CD4-positive, alpha-beta T cell treated with Interleukin-4 for 4 hours (primary cell): ENCODE measurements at places on chromosomes 3 and 15.

DNA sequence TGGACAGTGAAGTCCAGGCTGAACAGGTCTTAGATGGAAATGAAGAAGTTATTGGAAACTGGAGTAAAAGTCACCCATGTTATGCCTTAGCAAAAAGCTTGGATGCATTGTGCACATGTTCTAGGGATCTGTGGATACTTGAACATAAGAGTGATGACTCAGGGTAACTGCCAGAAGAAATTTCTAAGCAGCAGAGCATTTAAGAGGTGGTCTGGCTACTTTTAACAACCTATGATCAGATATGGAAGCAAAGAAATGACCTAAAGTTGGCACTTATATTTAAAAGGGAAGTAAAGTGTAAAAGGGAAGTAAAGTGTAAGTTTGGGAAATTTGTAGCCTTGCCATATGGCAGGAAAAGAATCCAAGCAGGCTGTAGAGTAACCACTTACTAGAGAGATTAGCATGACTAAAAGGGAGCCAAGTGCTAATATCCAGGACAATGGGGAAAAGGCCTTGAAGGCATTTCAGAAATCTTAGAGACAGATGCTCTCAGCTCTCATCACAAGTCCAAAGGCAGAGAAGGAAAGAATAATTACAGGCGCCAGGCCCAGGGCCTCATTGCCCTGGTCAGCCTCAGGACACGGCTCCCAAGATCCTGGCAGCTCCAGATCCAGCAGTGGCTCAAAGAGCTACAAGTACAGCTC is 73.9 kb upstream of the KCNH8 start:
- no peak for DNase-seq

GRCh38 chr3:195763076-195763830 is 42.5 kb downstream of the MUC20 start:
- DNase-seq = no peak

- DNase-seq = no peak
Observed at GRCh38 chr3:7573330-7573729, 712.4 kb downstream of the GRM7 start.

GRCh38 chr3:134249935-134250716 is 533 bp downstream of the RYK start:
- peak; percentile 46 for DNase-seq
